ENCODE measurements at places on chromosomes 3 and 15. TPM values are rescaled to one million over a fixed set of nuclear protein-coding genes. Genes with fewer than 3 reads are reported as not detected.

- peak; percentile 30 for DNase-seq
- H3K4me3 ChIP-seq = no peak overlapping the region
- peaks cover 9% of the 10 kb centered on the region for H3K4me1 ChIP-seq
- H3K27me3 ChIP-seq = no peaks in the 10 kb centered on the region
- peaks cover 3% of the 10 kb centered on the region for H3K36me3 ChIP-seq
Measured at GRCh38 chr15:49301562-49301961, 121.5 kb upstream of the FGF7 start.

- DNase-seq = peak; percentile 86
- peaks cover 27% of the 10 kb centered on the region for H3K4me1 ChIP-seq
- no peaks in the 10 kb centered on the region for H3K36me3 ChIP-seq
- no peaks in the 10 kb centered on the region for H3K27me3 ChIP-seq
Measured at GRCh38 chr15:62929000-62929357, 113.6 kb upstream of the TPM1 start.

FYTTD1 gene
- 85.4 TPM for total RNA-seq

SLC22A13 gene
- 0.73 TPM for total RNA-seq

GRCh38 chr3:15823092-15823491, 25.3 kb upstream of the ANKRD28 start:
- H3K4me1 ChIP-seq = no peaks in the 10 kb centered on the region
- no peaks in the 10 kb centered on the region for H3K27me3 ChIP-seq
- H3K36me3 ChIP-seq = no peaks in the 10 kb centered on the region
- H3K27ac ChIP-seq = no peak overlapping the region

DNA sequence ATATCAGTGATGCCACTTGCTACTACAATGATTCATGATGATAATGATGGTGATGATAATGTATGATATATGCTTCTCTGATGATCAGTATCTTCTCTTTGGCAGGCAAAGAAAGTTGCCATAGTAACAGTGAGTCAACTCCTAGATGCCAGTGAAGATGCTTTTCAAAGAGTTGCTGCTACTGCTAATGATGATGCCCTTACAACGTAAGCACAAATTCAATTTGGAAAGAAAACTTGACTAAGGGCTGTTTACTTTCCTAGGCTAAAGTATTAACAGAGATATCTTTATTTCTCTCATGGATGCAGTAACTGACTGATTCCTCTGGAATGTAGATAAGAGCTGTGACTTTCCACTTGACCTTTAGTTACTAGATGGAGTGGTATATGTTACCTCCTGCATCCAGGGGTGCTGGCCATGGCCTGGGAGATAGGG, 27.8 kb downstream of the ADGRG7 start:
- H3K27me3 ChIP-seq = no peaks in the 10 kb centered on the region
- 0 out of 2 replicates have a peak, but pooled peaks cover 8% of the 10 kb centered on the region for H3K4me1 ChIP-seq
- no peak overlapping the region for H3K4me3 ChIP-seq
- DNase-seq = no peak

ZBTB20 gene
- 1.3 TPM for total RNA-seq

GRCh38 chr15:77466521-77466920, 45.8 kb downstream of the HMG20A start:
- DNase-seq = no peak
- H3K36me3 ChIP-seq = peaks cover 20% of the 10 kb centered on the region
- H3K4me1 ChIP-seq = no peaks in the 10 kb centered on the region
- no peaks in the 10 kb centered on the region for H3K27me3 ChIP-seq
- no peak overlapping the region for H3K27ac ChIP-seq

DLL4 gene
- total RNA-seq = 2.2 TPM

CAMP gene
- not detected for total RNA-seq

GRCh38 chr3:35663471-35663870, 24.1 kb downstream of the ARPP21 start:
- no peak overlapping the region for H3K4me3 ChIP-seq
- H3K27ac ChIP-seq = no peak overlapping the region
- no peaks in the 10 kb centered on the region for H3K27me3 ChIP-seq

GRCh38 chr15:71111181-71111565, 4.1 kb upstream of the THSD4 start:
- no peaks in the 10 kb centered on the region for H3K36me3 ChIP-seq
- H3K4me3 ChIP-seq = no peak overlapping the region
- DNase-seq = no peak

DNA sequence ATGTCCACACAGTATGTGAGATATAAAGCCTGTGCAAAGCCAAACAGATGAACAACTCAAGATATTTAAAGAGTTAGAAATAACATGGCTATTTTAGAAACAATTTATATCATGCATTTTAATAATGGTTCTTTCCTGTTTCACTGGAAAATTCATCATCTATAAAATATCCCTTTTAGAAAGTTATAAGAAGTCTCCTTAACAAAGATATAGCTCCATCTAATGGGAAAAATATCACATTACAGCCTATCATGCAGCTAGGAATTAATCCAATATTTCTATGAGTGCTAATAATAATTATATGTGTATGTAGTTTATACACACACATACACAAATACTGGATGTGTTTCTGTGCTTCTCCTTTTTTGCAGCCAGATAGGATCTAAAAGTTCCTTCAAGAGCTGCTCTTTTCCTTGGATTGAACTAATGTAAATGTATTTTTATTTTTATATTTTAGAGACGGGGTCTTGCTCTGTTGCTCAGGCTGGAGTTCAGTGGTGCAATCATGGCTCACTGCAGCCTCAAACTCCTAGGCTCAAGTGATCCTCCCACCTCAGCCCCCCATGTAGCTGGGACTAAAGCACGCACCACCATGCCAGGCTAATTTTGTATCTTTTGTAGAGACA, 21.6 kb downstream of the RPL22L1 start:
- H3K4me3 ChIP-seq = no peak overlapping the region
- no peaks in the 10 kb centered on the region for H3K27me3 ChIP-seq
- no peaks in the 10 kb centered on the region for H3K4me1 ChIP-seq
- H3K27ac ChIP-seq = no peak overlapping the region
- no peaks in the 10 kb centered on the region for H3K36me3 ChIP-seq
- peak; percentile 75 for DNase-seq

- no peak overlapping the region for H3K27ac ChIP-seq
- no peak for DNase-seq
- H3K27me3 ChIP-seq = no peaks in the 10 kb centered on the region
- H3K4me3 ChIP-seq = no peak overlapping the region
- no peaks in the 10 kb centered on the region for H3K4me1 ChIP-seq
Measured at GRCh38 chr15:82904574-82904973, 47.9 kb downstream of the HOMER2 start.

SLC12A1 gene
- not detected for total RNA-seq

- H3K4me1 ChIP-seq = no peaks in the 10 kb centered on the region
- no peaks in the 10 kb centered on the region for H3K36me3 ChIP-seq
- DNase-seq = no peak
- H3K4me3 ChIP-seq = no peak overlapping the region
- no peaks in the 10 kb centered on the region for H3K27me3 ChIP-seq
- no peak overlapping the region for H3K27ac ChIP-seq
Measured at GRCh38 chr3:171028025-171028778, 1.7 kb upstream of the SLC2A2 start.

- no peaks in the 10 kb centered on the region for H3K36me3 ChIP-seq
- no peak overlapping the region for H3K27ac ChIP-seq
- DNase-seq = no peak
Measured at GRCh38 chr15:42493679-42494078, 1.8 kb upstream of the SNAP23 start.

DNA sequence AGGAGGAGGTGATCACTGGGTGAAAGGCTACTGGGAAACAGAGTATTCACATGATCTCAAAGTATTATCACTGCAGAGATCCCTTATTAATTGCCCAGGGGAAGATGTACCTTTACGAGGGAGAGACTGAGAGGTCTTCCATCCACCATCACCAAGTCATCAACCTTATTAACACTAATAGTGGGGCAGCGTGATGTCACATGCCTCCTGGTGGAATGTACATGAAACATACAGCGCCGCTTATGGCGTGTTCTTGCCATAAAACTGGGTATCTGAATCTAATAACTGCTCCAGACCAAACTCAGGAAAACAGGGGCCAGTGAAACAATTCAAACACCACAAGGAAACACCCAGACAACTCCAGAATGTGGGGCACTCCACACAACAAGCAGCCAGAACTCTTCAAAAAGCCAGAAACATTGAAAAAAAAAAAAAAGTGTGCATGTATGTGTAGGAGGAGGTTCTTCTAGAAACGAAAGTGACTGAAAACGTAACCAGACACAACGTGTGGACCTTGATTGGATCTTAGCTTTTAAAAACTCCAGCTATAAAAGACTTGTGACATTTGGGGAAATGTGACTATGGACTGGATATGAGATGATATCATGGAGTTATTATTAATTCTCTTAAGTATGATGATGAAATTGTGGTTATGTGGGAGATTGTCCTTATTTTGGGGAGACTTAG, 4.6 kb downstream of the STIMATE start:
- no peak overlapping the region for H3K27ac ChIP-seq
- no peak for DNase-seq
- H3K27me3 ChIP-seq = no peaks in the 10 kb centered on the region
- H3K4me1 ChIP-seq = peaks cover 21% of the 10 kb centered on the region
- H3K4me3 ChIP-seq = no peak overlapping the region

DNA sequence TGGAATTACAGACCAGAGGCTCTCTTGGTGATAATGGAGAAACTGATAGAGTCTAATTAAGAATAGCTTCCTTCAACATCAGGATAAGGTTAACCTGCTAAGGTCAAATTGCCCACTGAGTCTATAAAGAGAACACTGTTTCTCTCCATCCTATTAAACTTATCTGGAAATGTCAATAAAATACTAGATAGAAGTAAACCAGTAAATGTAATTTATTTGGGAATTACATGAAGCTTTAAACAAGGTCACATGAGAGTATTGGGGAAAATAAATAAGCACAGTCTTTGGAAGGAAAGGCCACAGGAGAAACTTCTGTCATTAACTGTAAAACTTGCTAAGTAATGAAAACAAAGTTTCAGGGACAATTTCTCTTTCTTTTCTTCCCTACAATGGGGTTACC, 118.5 kb downstream of the DPH6 start:
- H3K27me3 ChIP-seq = no peaks in the 10 kb centered on the region
- H3K4me3 ChIP-seq = no peak overlapping the region
- no peak for DNase-seq
- no peaks in the 10 kb centered on the region for H3K36me3 ChIP-seq

DNA sequence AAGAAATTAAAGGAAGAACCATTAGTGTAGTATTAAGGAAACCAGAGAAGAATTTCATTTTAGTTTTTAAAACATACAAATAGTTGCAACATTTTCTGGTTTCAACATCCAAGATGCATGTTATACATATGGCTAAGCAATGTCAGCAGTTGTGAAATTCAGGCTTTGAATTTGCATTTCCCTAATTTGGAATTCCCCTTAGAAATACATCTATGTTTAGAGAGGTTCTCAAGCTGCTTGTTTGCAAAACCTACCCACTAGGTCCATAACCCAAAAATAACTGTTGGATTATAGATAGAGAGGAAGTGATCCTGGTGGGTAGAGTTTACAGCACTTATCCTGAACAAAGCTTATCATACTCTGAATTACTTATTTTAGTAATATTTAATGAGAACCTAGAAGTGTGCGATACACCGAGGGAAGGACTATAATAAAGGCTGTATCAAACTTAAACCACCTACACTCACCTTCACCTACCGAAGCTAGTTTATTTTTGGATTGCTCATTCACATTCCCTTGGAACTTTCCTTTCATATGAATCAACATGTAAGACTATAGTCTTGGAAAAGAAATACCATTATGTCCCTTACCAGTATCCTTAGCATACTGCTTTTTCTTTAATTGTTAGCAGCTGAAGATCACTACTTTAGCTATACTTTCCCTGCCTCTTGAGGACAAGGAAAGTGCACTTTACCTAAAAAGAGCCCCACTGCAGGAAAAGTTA, 60.6 kb downstream of the CHAC1 start:
- peaks cover 54% of the 10 kb centered on the region for H3K36me3 ChIP-seq
- no peak overlapping the region for H3K4me3 ChIP-seq

GRCh38 chr15:54456413-54456812, 478.2 kb downstream of the UNC13C start:
- no peak overlapping the region for H3K27ac ChIP-seq
- no peaks in the 10 kb centered on the region for H3K4me1 ChIP-seq

DNA sequence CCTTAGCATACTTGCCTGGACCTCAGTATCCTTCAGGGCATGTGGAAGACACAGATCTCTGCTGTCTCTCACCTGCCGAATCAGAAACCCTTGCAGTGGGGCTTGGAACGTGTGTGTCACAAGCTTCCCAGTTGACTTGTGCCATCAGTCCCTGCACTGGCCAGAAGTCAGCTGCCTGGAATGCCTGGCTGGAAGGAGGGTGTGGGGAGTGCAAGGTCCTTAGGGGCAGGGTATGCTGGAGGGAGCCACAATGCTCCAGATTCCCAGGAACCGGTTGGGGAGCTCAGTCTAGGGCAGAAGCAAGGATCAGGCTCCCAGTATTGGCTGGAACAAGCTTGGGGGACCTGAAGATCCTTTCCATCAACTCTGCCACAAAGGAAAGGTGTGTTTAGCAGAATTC, 27.1 kb downstream of the SPSB4 start:
- no peak overlapping the region for H3K27ac ChIP-seq
- H3K4me1 ChIP-seq = no peaks in the 10 kb centered on the region
- no peaks in the 10 kb centered on the region for H3K36me3 ChIP-seq
- H3K27me3 ChIP-seq = 0 out of 2 replicates have a peak, but pooled peaks cover 8% of the 10 kb centered on the region
- H3K4me3 ChIP-seq = no peak overlapping the region

GXYLT2 gene
- 13.3 TPM for total RNA-seq

TRANK1 gene
- total RNA-seq = 2.4 TPM

- peaks cover 26% of the 10 kb centered on the region for H3K27me3 ChIP-seq
- H3K27ac ChIP-seq = no peak overlapping the region
- no peaks in the 10 kb centered on the region for H3K4me1 ChIP-seq
- no peak overlapping the region for H3K4me3 ChIP-seq
- no peaks in the 10 kb centered on the region for H3K36me3 ChIP-seq
- no peak for DNase-seq
Measured at GRCh38 chr15:43293432-43293831, 26.7 kb upstream of the TGM5 start.

CKMT1A gene
- 1.7 TPM for total RNA-seq

- H3K4me3 ChIP-seq = no peak overlapping the region
- no peak for DNase-seq
- H3K4me1 ChIP-seq = peaks cover 17% of the 10 kb centered on the region
- H3K36me3 ChIP-seq = no peaks in the 10 kb centered on the region
Measured at GRCh38 chr3:158489181-158489580, 81.8 kb upstream of the MLF1 start.

CHDH gene
- 3.2 TPM for total RNA-seq

TXNRD3 gene
- 7.8 TPM for total RNA-seq

GRCh38 chr3:7205535-7205934, 344.6 kb downstream of the GRM7 start:
- H3K4me1 ChIP-seq = no peaks in the 10 kb centered on the region
- no peak overlapping the region for H3K4me3 ChIP-seq
- H3K27ac ChIP-seq = no peak overlapping the region
- H3K36me3 ChIP-seq = no peaks in the 10 kb centered on the region

DNA sequence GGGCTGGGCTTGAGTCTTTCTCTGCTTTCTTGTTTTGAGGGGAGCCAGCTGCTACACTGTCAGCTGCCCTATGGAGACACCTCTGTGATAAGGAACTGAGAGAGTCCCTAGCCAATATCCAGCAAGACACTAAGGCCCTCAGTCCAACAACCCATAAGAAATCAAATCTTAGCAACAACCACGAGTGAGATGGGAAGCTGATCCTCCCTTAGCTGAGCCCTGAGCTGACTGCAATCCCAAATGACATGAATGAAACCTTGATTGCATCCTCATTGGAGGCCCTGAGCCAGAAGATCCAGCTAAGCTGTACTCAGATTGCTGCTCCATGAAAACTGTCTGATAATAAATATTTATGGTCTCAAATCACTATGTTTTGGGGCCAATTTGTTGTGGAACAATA, 302.1 kb upstream of the MME start:
- 0 out of 2 replicates have a peak, but pooled peaks cover 4% of the 10 kb centered on the region for H3K27me3 ChIP-seq
- no peaks in the 10 kb centered on the region for H3K36me3 ChIP-seq
- H3K4me1 ChIP-seq = no peaks in the 10 kb centered on the region

ADAMTS7 gene
- total RNA-seq = 4.2 TPM

ZNF621 gene
- total RNA-seq = 21.9 TPM

Data from PC-3 (cell line).